Right lung (tissue), 10 donors: ENCODE measurements at places on chromosomes 4 and X. TPM values are rescaled to one million over a fixed set of nuclear protein-coding genes. Genes with fewer than 3 reads are reported as not detected.

GRCh38 chrX:148958901-148959300 lies 458.5 kb downstream of the AFF2 start:
- no peak for DNase-seq

GRCh38 chr4:29199485-29199884 lies 1520.7 kb upstream of the PCDH7 start:
- no peak for DNase-seq

DNA sequence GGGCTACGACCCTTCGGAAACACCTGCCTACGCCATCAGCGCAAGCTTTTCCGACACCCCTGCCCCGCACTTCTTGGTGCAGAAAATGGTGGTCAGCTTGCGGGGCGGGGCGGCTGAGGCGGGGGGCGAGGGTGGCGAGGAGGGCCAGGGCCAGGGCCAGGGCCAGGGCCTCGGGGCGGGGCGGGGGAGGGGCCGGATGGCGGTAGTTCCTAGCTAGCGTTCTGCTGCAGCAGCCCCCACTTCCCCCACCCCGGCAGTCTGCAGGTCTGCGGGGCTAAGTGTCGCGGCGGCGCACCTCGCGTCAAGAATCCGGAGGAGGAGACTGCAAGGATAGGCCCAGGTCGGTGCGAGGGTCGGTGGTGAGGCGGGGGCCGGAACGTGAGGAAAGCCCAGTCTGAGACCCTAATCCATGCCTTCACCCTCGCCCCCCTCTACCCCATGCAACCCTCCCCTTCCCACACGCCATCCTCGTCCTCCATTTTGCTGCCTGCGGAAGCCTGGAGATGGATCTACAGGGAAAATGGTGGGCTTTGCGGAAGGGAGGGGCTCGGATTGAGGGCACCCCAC lies 600 bp downstream of the BEX4 start:
- DNase-seq = peak; percentile 22

DNA sequence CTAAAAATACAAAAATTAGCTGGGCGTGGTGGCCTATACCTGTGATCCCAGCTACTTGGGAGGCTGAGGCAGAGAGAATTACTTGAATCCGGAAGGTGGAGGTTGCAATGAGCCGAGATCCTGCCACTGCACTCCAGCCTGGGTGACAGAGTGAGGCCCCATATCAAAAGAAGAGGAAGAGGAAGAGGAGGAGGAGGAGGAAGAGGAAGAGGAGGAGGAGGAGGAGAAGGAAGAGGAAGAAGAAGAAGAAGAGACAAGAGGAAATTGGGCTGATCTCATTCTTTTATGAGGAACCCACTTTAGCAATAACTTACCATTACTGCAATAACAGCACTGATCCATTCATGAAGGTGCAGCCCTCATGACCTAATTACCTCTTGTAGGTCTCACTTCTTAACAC lies 138.9 kb upstream of the GIMD1 start:
- no peak for DNase-seq

DNA sequence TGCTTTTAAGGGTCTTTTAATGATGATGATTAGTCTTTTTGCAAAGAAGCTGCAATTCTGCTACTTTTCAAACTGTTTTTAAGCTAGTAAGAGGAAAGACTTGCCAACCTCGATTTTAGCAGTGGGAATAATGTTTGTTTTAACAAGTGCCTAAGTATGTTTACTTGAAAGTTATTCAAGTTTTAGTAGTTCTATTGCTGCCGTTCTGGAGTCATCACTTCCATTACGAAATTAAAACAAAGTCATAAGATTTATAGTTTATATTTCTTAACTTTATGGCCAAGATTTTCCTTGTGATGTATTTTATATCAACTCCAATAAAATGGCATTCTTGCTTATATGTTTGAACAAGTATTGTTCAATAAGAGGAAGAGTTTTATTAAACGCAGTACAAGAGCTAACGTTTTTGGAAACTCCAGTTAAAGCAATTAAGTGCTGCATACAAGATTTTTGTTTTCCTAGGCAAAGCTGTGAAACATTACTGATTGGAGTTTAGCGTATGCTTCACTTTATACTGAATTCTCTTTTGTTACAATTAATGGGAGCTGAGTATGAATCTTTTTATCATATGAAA lies 211.3 kb downstream of the TENM3 start:
- DNase-seq = no peak

DNA sequence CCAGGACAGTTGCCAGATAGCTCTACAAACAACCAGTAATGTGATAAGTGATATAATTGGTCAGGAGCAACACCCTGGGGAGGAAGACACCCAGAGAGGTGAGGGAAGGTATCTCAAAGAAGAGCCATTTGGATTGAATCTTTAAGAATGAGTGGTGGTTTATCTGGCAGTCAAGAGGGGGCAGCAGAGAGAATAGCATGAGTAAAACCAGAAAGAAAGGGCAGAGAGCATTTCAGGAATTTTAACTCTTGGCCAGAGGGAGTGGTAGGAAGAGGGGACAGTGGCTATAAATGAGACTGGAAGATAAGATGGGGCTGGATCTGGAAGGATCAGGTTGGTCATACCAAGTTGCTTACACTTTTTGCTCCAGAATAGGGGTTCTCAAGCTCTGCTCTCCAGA lies 5.9 kb upstream of the SEPTIN6 start:
- DNase-seq = no peak

GRCh38 chr4:123408471-123409084 lies 12.0 kb downstream of the SPRY1 start:
- no peak for DNase-seq

GRCh38 chr4:37797374-37797773 lies 29.1 kb upstream of the PGM2 start:
- DNase-seq = no peak

DNA sequence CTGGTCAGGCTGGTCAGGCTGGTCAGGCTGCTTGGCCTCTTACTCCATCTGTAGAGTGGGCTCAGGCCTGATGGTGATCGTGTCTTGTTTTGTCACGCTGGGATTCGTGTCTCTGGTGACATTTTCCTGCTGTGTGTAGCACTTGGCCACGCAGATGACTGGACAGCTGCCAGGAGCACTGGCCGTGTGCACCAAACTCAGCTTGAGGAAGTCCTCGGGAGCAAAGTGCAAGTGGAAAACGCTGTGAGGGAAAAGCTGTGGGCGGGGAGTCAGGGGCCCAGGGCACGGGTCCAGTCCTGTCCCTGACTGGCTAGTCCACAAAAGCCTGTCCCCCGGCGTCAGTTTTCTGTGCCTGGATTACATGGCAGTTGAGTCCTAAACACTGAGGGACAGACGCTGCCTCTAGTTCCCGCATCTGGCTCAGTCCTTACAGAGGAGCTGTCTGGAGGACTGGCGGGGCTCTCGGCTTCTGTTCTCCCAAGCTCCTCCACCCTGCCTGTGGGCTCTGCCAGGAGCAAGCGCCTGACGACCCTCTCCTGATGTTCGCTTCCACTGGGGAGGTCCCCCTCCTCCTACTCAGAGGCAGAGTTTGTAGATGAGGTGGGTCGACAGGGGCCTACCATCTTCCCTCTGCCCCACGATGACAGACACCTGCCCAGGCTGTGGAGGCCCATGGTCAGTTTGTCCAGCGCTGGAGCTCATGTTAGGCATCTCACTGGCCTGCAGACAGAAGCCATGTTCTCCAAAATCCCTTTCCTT lies 35.9 kb upstream of the GRPEL1 start:
- DNase-seq = peak; percentile 60

DNA sequence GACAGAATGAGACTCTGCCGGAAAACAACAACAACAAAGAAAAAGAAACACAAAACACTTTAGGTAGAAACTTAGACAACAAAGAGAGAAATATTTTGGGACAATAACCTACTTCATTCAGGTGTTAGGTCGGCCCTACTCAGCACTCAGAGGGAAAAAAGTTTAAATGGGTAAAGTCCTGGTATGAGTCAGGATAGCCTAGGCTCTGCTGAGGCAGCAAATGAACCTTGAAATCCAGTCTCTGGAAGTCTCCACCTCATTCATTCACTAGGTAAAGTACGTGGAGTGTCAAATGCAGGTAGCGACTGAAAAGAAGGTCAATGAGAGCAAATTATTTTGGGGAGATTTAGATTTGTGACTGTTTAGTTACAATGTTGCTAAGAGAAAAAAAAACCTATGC lies 127.4 kb downstream of the FHDC1 start:
- DNase-seq = no peak

GRCh38 chr4:164467493-164467892 lies 286.4 kb upstream of the SMIM31 start:
- DNase-seq = no peak

- no peak for DNase-seq
Measured at GRCh38 chrX:42093756-42094155, 170.4 kb upstream of the CASK start.

DNA sequence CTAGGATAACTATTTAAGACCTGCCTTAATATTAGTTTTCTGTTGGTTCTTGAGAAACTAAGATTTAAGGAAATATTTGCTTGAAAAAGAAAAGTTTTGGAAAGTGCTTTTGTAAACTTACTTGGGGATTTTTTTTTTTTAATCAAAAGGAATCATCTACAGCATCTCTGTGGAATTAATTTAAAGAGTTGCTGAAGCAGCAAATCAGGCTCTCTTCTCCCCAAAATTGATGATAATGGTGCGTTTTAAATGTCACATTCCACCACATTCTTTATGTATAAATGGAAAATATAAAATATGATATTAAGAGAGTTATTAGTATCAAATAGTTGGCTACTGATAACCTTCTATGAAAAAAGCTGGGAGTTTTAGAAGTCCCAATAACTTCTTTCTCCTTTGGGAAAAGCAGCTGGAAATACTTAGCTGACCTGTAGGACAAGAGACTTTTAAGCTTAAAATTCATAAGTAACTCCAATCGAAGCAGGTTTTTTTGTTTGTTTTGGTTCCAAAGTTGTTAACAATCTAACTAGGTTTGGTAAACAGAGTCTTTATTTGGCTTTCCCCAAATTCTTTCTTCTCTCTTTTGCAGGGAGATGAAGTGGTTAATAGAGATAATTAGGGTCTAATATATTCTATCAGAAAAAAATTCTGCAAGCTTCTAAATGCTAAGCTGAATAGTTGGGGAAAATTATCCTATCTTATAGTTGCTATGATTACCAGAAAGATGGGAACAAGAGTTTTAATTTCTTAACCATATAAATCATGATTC lies 4.4 kb downstream of the KLF3 start:
- no peak for DNase-seq

DNA sequence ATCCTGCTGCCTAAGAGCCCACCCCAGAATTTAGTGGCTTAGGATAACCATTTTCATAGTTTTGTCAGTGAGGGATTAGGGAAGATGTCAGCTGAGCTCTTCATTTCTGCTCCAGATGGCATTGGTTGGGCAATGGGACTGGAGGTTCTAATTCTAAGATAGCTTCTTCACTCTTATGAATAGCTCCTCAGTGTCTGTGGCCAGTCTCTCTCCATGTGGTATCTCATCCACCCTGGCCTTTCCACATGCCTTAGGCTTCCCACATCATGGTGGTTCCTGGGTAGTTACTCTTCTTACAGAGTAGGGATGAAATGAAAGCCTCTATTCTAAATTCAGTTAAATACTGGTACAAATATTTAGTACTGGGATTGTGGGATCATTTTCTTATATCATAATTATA lies 31.3 kb downstream of the REPS2 start:
- no peak for DNase-seq

GRCh38 chrX:68631336-68631735 lies 16.1 kb upstream of the STARD8 start:
- DNase-seq = peak; percentile 35

The SSX4B gene
- polyA plus RNA-seq = not detected

The TREX2 gene
- polyA plus RNA-seq = 0.61 TPM

The GUCY1B1 gene
- 41.9 TPM for polyA plus RNA-seq

The ABLIM2 gene
- polyA plus RNA-seq = 6.1 TPM

The GAGE12J gene
- polyA plus RNA-seq = not detected

The SHOX gene
- polyA plus RNA-seq = 0.24 TPM

The SLC10A4 gene
- polyA plus RNA-seq = 0.35 TPM

The MOSPD2 gene
- polyA plus RNA-seq = 13.6 TPM

The BGN gene
- 235 TPM for polyA plus RNA-seq

The NPFFR2 gene
- polyA plus RNA-seq = not detected
